ENCODE measurements at places on chromosomes 4 and X.

GRCh38 chr4:113457886-113458285, 303.7 kb downstream of the CAMK2D start:
- no peak for DNase-seq

GRCh38 chrX:2503591-2504500, 3.1 kb upstream of the DHRSX start:
- DNase-seq, result no peak

DNA sequence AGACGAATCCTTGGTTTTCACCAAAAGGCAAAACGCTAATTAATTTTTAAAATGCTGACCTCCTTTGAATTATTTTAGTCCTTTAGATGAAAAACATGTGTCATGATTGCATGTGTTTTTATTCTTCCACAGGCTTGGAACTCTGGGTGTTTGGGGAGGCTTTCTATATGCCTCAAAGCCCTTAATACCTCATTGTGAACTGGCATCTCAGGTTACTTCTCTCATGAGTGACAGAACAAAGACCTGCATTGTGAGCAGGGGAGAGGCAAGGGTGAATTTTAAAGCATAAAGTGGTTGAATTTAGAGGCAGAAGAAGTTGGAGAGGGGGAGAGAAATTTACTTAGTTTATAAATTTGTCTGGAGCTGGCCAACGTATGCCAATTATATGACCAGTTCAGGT, 119.5 kb downstream of the ARSF start:
- no peak for DNase-seq

GRCh38 chrX:6283826-6284225, 55.2 kb upstream of the NLGN4X start:
- DNase-seq, result no peak

DNA sequence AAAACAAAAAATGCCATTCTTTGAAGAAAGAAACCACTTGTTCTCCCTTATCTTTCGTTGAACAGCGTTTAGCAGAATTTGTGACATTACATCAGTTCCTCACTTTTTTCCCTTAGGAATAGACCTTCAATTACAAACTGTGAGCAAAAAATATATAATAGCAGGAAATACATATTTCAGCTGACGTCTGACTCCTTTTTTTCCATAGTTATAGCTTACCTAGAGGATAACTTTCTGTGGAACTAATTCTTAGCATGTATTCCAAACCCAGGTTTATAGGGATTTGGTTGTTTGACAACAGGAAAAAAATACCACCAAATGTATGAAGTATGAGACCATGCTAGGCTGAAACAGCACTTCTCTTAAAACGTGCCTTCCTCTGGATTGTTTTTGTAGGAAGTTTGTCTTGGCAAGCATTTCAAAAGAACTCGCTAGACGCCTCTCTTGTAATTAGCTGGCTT, 2.0 kb upstream of the LIMCH1 start:
- no peak for DNase-seq

GRCh38 chrX:49101629-49101984, 21.9 kb upstream of the WDR45 start:
- DNase-seq, result no peak

GRCh38 chr4:10416441-10416840, 40.8 kb downstream of the ZNF518B start:
- no peak for DNase-seq

DNA sequence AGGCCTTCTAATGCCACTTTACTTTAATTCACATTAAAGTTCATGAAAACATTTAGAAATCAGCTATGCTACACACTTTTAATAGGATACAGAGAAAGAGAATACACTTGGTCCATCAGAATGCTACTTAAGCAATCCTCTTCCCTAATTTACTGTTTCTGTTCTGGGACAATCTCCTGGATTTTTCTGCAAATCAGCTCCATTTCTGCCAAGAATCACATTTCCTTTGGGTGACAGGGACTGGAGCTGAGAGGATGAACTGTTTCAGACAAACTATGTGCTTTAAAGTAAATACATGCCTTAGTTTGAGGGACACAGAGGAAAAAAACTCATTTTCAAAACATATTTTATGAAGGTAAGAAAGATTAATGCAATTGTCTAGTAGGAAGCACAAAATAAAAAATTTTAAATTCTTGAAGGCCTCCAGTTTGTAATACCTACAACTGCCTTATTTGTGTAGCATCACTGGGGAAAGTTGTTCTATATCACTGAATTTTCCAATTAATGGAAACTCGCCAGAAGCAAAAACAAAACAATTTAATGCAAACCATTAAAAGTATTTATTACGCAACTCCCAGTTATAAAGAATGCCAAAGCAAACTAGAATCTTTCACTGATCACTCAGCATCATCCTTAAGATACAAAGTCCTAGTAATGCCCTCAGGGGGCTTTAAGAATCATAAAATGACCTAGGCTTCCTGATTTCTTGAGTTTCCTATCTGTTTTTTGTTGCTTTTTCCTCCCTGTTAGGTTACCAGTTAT, 36.3 kb downstream of the BCLAF3 start:
- no peak for DNase-seq

DNA sequence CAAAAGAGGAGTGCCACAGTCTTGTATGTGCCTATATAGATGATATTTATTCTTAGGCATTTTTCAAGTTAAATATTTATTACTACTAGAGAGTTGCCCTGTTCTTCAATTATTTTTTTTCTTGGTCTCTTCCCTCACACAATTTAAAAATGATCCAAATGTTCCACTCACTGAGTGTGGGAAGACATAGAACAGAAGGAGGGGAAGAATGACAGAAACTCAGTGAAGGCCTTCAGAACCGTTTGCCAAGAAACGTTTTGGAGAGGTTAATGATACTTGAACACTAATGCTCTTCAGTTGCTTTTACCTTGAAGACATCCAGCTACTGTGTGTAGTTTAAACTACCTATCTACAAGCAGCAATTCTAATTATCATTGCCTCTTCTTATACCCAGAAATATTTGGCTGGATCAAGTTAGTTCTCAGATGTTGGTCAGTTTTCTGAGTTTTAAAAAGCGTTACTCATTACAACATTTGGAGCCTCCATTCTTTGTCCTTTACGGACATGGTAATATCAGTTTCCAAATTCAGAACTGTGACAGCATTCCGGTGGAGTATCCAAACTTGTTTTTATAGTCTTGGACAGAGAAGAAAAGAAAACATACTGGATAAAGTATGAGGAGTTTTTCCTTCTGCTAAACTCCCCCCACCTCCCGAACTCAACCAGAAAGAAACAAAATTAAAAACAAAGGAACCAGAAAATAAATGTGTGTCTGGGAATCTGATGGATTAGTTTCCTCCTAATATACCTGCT, 389.7 kb downstream of the SPRY1 start:
- DNase-seq, result no peak

DNA sequence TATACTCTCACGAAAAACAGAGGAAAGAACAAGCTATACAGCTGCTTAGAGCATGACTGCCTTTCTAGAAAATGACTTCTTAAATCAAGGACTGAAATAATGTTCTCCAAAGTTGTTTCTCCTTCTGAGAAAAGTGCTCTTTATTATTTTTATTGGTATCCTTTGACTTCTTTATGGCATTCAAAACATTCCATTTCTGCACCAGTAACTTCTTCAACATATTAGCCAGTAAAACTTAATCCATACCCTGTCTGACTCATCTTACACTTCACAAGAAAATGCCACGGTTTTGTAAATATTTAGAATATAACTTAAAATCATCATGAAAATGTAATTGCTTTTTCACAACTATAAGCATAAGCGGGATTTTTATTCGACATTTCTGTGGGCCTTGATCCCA, 180.4 kb downstream of the NR3C2 start:
- DNase-seq, result no peak

DNA sequence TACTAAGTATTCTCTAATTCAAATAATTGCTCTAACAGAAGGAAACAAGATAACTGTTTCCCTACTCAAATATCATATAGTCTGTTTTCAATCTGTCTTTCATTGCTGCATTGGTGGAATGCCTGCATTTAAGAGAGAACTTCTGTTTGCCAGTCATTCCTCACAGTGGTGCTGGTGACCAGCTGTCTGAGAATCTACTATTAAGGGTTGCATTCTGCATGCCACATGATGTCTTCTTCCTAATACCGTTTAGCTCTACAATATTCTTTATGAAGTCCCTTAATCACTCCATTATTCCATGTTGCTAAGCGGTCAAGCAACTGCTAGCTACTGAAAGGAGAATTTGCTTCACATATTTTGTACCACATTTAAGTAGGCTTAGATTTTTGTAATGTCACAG, 167.1 kb upstream of the CENPE start:
- no peak for DNase-seq

GRCh38 chr4:74546057-74546456, 101.1 kb downstream of the AREG start:
- DNase-seq, result no peak
